Mesenchymal stem cell (in vitro differentiated cells and primary cell): ENCODE measurements at places on chromosomes 16 and 17.
A peak's percentile ranks its signal among the peaks of the same experiment; 100 is the strongest.

- no peak for DNase-seq
These were observed 2.1 kb upstream of the CTRL start for GRCh38 chr16:67933805-67934204.

GRCh38 chr17:81834831-81835267 is at the start of gene PPP1R27:
Gene PPP1R27 (minus strand): TSS chr17:81835050. CDS start chr17:81834953, 97 bp downstream.
- no peak for DNase-seq

- DNase-seq, result peak; percentile 89
These were observed 123.0 kb downstream of the GOSR1 start for GRCh38 chr17:30600060-30600829.

- DNase-seq, result peak; percentile 60
These were observed 4.2 kb downstream of the BORCS6 start for GRCh38 chr17:8185582-8186445.

- peak; percentile 55 for DNase-seq
These were observed 11.4 kb downstream of the CFAP97D1 start for GRCh38 chr17:43791589-43791988.

DNA sequence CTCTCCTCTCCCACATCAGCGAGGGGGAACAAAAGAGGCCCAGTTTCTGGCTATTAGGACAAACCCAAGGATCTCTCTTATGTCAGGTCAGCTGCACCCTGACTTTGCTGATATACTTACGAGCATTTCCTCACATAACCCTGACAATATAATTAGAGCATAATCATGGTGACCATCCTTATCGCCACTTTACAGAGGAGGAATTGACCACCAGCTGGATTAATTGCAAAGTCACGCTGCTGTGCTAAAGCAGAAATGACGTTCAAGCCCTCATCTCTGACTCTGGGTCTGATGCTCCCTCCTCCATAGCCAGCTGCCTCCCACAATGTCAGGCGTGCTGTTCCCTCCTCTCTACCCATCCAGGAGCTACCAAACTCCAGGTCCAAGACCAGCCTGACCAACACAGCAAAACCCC is 42.6 kb downstream of the TRARG1 start:
- DNase-seq, result no peak

DNA sequence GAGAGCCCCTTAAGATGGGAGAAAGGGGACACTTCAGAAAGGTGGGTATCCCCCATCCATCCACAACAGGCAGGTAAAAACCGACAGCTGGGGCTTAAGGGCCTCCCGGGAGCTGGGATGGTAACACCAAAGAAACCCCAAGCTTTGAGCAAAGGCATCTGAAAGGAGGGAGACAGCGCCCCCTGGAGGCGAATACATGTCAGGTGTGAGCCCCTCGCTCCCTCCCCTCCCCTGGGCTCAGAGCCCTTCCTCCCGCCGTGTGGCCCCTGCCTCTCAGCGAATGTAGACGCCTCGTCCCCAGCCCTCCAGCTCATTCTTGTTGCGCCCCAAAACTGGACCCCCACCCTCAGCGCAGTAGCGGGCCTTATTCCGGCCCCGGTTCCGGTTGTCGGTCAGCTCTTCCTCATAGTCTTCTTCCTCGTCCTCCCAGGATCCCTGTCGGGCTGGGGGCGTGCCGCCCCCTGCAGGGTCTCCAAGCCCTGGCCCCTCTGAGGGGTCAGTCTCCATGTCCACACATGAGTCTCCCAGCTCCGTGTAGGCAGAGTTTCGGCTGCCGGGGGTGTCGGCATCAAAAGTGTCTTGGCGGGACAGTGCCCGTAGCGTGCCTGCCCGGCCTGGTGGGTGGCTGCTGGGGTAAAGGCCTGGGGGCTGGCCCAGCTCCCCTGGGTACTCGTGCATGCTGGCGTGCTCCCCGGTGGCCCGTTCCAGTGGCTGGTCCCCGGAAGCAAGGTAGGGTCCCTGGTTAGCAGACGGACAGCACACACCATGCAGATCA is 9.1 kb upstream of the ARL5C start:
- DNase-seq, result peak; percentile 66

DNA sequence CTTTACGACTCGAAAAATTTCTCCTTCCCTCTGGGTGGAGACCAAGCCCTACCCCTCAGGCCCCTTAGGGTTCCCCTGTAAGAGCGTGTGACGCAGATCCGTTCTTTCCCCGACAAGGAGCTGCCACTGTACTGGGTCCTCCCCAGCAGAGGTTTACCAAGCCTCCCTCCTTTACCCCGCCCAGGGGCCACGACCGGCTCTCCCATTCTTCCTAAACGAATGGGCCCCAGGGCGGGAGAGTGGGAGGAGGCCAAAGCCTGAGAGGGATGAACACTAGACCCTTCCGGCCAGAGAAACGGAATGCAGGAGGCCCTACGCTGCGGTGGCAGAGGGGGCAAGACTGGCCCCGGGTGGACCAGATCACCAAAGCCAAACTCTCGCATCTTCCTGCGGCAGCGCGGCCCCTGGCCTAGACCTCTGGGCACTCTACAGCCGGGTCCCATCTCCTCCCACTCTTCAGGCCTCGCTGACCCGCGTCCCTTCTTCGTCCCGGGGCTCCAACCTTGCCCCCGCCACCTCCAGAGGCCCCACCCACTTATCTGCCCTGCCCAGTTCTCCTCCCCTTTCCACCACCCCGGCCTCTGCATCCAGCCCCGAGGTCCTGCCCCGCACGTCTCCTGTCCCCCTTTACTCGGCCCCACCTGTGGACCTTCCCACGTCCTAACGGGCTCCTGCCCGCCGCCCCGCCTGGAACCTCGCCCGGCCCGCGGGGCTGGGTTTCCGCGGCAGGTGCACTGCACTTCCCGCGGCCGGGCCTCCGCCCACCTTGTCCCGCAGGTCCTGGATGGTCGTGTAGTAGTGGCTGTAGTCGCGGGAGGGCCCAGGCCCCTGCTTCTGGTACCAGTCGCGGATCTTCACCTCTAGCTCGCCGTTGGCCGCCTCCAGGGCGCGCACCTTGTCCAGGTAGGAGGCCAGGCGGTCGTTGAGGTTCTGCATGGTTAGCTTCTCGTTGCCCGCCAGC is 765 bp downstream of the KRT19 start:
- peak; percentile 55 for DNase-seq

DNA sequence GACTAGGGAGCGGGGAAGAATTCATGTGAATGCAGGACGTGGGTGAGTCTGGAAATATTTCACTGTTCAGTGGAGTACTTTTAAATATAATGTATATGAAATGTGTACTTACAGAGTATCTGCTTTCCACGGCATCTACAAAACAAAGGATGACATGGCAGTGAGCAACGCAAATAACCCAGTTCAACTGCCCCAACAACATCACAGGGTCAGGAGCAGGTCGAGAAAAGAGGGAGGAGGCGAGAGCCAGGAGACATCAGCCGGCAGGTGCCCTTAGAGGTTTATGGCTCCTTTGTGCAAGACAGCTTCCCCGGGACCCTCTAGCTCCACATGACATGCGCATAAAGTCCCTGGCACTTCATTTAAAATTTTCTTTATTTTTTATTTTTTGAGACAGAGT is 61.1 kb downstream of the PECAM1 start:
- DNase-seq, result no peak

GRCh38 chr17:11943759-11944347 is 53.4 kb downstream of the ZNF18 start:
- no peak for DNase-seq

DNA sequence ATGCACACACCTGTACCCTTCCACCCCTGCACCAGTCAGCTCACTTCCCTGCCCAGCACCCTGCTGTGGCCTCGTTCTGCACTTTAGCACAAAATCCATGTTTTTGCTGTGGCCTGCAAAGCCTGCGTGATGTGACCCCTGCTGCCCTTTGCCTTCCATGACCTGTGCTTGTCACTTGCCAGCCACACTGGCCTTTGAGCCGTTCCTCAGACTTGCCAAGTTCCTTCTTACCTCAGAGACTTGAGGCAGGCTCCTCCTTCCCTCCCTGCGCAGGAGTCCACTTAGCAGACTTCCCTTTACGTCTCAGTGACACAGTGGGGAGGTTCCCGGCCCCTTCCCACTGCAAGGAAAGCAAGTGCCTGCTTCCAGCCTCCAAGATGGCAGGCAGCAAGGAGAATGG is 134.7 kb downstream of the SNX29 start:
- no peak for DNase-seq

DNA sequence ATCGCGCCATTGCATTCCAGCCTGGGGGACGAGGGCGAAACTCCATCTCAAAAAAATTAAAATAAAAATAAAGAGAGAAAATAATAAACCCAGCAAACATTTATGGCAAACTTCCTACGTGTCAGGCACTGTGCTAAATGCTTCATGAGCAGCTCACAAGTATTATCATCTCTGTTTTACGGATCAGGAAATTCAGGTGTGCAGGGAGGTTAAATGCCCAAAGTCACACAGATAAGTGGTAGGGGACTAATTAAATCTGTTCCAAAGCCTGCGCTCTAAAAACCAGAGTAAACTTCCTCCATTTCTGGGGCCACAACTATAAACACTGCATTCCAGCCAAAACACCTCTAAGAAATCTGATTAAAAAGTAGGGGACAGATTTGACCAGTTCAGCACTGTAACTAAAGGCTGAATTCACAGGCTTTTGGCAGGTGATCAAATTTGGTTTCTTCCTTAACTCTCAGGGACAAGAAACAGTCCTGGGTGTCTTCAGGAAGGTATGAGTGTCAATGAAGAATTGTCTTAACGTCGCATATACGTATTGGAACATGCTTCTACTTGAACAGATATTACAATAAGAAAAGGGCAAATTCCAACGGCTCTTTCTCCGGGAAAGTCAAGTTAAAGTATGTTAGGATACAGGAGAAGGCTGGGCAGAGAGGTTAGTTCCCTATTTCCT is 996 bp downstream of the STRADA start:
- DNase-seq, result no peak

- DNase-seq, result no peak
These were observed 10.7 kb upstream of the HSD3B7 start for GRCh38 chr16:30974348-30974747.

DNA sequence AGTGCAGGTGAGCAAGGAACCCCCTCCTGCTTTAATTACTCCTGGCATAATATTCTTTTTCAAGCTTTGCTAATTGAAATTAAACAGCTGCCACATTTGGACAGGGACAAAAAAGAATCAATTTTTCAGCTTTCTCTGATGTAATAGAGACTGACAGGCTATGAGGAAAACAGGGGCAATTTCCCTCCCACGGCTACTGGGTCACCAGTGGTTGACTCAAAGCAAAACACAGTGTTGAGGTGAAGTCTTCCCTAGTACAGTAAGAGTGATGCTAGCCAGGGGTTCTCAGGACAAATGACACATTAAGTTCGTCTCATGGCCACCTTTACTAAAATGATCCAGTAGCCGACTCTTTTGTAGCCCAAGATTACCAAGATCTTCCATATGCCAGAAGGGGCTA is 38.6 kb upstream of the PMFBP1 start:
- no peak for DNase-seq

GRCh38 chr16:86854626-86855294 is 276.4 kb downstream of the FOXL1 start:
- peak; percentile 56 for DNase-seq

DNA sequence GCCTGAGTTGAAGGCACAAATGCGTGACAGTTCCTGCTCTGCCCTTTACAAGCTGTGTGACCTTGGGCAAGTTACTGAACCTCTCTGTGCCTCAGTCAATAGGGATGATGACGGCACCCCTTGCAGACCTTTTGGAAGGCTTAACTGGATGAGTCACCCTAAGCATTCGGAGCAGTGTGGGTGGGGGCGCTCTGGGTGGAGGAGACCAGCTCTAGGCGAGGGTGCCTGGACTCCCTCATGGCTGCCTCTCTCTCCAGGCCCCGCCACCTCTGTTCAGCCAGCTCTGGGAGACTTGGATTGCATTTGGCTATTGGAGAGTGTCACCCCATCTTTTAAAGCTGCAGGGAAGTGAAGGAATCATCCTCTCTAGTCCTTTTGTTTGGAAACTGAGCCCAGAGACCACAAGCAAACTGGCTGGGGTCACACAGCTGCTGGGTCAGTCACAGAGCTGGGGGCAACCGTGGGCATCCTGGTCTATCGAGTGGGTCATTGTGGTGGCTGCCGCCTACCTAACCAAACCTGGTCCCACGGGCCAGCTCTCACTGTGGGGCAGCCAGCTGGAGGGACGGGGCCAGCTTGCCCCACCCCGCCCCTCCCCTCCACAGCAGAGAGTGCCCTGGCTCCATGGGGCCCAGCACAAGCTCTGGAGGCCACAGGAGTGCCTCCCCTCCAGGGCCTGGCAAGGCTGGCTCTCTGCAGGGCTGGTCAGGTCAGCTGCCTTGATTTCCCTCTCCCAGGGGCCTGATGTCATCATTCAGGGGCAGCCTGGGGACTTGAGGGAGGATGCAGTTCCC is 20.2 kb upstream of the GSE1 start:
- DNase-seq, result peak; percentile 60

GRCh38 chr17:79152110-79152509 is 77.5 kb downstream of the ENGASE start:
- DNase-seq, result no peak

DNA sequence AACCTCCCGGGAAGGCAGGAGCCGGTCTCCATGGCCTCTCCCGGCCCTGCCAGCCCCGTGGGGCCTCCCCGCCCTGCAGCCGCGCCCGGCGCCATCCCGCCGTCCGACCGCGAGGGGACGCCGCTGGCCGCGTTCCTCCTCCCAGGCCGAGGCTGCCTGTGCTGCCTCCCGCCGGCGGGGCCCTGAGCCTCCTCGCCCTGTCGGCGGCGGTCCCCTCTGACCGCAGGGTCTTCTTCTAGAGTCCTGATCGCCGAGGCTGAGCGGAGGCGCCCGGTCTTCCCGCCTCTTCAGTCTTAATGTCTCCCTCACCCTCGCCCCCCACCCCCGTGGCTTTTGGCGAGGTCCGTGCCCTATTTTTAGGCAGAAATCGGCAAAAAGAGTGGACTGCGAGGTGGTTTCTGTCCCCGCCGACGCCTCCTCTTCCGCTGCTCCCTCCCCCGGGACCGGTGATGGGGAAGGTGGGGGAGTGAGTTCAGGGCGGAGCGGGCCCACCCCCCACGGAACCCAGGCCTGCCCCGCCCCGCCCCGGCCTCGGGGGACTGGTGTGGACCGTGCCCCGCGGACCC is 794 bp upstream of the CPNE7 start:
- peak; percentile 80 for DNase-seq

GRCh38 chr17:42783062-42783790 is 2.8 kb downstream of the WNK4 start:
- peak; percentile 49 for DNase-seq

GRCh38 chr17:27207073-27207513 is 86.8 kb upstream of the WSB1 start:
- DNase-seq, result peak; percentile 63

DNA sequence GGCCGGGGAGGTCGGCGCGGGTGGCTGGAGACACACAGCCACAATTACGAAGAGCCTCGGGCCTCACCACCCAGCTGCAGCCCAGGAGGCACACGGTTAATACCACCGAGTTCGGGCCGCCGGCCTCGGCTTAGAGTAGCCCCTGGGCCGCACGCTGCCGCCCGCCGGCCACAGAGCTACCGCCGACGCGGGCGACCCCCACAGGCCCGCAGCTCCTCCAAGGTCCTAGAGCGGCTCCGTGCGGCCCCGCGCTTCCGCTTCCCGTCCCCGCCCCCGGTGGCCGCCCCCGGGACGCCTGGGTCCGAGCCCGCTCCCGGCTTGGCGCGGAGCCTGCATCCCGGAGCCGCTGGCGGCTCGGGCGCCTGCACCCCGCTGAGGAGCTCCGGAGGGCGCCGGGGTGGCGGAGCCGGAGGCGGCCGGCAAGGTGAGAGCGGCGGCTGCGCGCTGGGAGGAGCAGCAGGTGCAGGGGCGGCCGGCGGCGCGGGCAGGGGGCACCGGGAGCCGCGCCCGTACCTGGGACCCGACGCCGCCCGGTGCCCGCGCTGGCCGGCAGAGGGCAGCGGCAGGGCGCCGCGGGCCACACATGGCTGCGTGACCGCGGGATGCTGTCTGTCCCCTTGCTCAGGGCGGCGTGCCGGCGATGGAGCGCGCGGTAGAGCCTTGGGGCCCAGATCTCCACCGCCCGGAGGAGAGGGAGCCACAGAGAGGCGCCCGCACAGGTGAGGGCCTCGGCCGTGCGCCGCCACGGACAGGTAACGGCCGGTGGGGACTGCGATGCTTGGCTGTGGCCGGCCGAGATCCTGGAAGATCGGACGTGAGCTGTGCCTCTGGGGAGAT is at the start of gene ZNF48:
ZNF48 (plus strand) TSS at position 266 of the 837 bp plus-strand sequence; CDS start at position 641, 375 bp downstream.
- DNase-seq, result peak; percentile 90
